Upper lobe of left lung (tissue), 6 donors: ENCODE measurements at places on chromosomes 11 and 22. TPM values are rescaled to one million over a fixed set of nuclear protein-coding genes. Genes with fewer than 3 reads are reported as not detected.

DNA sequence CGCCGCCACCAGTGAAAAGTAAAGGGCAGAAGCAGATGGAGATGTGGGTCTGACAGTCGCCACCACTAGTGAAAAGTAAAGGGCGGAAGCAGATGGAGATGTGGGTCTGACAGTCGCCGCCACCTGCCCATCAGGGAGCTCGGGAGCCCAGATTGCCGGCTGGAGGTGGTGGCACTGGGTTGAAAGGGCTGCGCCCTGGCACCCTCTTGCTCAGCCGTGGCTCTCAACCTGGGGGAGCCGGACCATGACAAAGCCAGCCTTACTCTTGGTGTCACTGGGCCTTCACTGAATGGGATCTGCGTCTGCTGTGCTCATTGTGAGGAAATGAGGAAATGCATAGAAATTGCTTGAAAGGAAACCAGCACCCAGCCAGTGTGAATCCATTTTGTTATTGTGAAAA lies 36.3 kb downstream of the AP2A2 start:
- H3K4me3 ChIP-seq: no peak overlapping the region
- H3K27ac ChIP-seq: no peak overlapping the region
- H3K36me3 ChIP-seq: peaks cover 36% of the 10 kb centered on the region
- H3K27me3 ChIP-seq: no peaks in the 10 kb centered on the region
- no peak for DNase-seq

DNA sequence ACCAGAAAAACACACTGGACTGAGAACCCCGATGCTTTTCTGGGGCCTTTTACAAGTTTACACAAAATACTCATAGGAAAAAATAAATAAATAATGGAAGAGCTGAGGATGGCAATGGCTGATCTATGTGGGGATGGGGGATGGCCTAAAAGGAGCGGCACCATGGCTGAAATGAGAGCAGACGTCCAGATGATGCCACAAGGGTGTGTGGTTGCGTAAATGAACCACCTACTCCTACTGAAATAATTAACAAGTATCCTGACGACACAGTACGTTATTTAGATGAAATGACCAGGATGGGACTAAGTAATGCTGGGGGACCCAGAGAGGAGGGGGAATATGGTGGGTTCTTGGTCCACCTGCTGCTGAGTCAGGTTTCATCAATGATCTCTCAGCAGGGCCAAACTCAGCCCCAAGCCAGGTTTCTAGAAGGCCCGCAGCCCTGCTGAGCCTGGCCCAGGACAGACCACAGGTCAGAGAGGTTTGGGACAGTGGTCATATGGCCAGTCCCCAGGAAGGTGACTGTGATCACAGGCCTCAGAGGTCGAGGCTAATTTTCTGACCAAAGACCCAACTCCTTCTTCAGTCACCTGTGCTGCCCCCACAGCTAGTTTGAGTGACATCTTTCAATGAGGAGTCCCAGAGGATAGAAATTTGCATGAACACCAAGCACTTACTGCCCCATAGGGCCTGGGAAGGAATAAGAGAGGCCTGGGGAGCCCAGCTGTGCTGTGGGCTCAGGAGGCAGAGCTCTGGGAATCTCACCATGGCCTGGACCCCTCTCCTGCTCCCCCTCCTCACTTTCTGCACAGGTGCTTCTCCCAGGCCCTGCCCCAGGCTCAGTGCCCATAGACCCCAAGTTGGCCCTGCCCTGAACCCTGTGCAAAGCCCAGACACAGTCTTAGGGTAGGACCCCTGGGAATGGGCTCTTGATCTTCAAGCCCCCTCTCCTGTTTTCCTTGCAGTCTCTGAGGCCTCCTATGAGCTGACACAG lies 76.3 kb upstream of the IGLL5 start:
- H3K4me1 ChIP-seq: no peaks in the 10 kb centered on the region
- H3K27ac ChIP-seq: no peak overlapping the region
- no peak overlapping the region for H3K4me3 ChIP-seq

DNA sequence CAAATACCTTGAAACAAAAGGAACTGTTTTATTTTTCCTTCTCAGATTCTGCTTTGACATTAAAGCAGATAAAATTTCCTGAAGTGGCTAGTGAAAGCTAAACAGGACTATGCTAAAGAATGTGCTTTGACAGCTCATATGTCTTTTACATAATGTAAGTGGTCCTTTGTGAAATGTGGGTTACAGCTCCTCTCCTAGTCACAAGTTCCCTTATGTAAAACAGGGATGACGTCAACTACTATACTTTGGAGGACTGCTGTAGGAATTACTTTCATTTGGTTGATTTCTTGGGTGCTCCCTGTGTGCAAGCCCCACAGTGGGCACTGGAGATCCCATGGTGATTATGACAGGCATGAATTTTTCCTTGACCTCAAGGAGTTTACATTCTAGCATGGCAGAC lies 216.6 kb upstream of the NARS2 start:
- H3K27me3 ChIP-seq: no peaks in the 10 kb centered on the region
- no peak overlapping the region for H3K27ac ChIP-seq
- no peak for DNase-seq
- peaks cover 14% of the 10 kb centered on the region for H3K4me1 ChIP-seq
- no peak overlapping the region for H3K4me3 ChIP-seq

DNA sequence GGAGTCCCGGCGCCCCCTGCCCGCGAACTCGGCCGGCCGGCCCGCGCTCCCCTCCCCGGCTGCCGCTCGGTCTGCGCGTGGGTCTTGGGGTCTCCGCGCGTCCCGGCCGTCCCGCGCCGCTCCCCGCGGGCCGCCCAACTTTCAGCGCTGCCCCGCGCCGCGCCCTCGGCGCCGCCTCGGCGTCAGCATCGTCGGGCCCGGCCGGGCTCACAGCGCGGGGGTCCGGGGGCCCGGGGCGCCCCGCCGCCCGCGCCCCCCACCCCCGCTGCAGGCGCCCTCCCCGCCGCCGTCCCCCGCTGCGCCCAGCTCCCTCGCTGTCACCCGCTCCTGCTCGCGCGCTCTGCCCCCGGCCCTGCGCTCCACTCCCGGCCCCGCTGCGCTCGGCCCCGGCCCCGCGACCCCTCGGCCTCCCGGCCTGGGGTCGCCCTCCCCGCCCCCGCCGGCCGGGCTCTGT lies at the start of gene KCNJ4:
Gene KCNJ4, minus strand, starts transcription at position 124 of the 454 bp plus-strand sequence. CDS start 27,067 bp downstream, outside the sequence.
- DNase-seq: no peak
- H3K4me3 ChIP-seq: no peak within 1 kb of the TSS
- no peaks in the 10 kb centered on the region for H3K36me3 ChIP-seq

DNA sequence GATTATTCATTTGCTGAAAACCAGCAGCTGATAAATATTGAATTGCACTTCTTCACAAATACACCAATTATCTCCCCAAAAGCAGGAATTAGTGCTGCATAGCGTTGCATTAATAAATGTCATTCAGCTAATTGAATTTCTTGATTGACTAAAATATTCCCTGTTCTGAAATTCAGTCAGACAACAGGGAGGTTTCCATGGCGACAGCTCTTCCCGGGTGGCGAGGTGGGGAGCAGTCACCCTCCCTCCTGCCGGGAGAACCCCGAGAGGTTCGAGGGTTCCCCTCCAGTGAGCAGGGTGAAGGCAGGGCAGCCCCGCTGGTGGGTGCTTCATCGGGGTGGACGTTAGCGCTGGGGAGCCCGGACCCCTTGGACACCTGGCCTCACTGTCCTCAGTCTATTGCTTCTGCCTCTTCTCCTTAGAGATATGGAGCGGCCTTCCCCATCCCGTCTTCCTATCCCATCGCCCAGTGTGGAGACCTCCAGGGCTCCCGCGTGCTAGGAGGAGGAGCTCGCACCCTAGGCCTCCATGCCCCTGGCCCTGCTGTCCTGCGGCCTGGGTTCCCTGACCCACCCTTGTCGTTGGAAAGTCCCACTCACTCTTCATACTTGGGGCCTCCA lies 983.5 kb downstream of the BRD1 start:
- DNase-seq: no peak
- no peak overlapping the region for H3K27ac ChIP-seq
- H3K36me3 ChIP-seq: no peaks in the 10 kb centered on the region
- no peaks in the 10 kb centered on the region for H3K4me1 ChIP-seq

DNA sequence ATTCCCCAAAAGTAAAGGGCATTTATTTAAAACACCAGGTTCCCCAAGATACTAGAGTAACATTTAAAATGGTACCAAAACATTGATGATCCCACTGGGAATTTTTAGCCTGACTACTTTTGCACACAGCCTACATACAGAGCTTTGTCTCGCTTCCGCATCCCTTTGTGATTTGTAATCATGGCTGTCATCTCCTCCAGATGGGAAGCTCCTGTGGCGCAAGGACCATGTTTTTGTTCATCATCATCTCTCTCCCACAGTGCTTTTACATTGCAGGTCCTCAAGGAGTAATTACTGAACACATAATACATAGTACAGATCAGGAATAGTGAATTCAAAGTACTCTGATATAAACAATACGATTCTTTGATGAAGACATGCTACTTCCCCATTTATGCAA lies 231.2 kb upstream of the MTNR1B start:
- H3K4me3 ChIP-seq: no peak overlapping the region
- H3K4me1 ChIP-seq: no peaks in the 10 kb centered on the region
- no peaks in the 10 kb centered on the region for H3K27me3 ChIP-seq
- H3K36me3 ChIP-seq: no peaks in the 10 kb centered on the region
- no peak for DNase-seq

- no peak for DNase-seq
- no peaks in the 10 kb centered on the region for H3K27me3 ChIP-seq
- H3K4me3 ChIP-seq: no peak overlapping the region
- H3K36me3 ChIP-seq: no peaks in the 10 kb centered on the region
- H3K4me1 ChIP-seq: no peaks in the 10 kb centered on the region
Measured at GRCh38 chr11:2089536-2090165, 49.5 kb downstream of the IGF2 start.

- H3K36me3 ChIP-seq: no peaks in the 10 kb centered on the region
- H3K4me3 ChIP-seq: no peak overlapping the region
Measured at GRCh38 chr11:19604679-19605375, 107.8 kb upstream of the NAV2 start.

- H3K4me1 ChIP-seq: no peaks in the 10 kb centered on the region
- H3K27me3 ChIP-seq: no peaks in the 10 kb centered on the region
- H3K36me3 ChIP-seq: peaks cover 11% of the 10 kb centered on the region
- DNase-seq: no peak
- H3K4me3 ChIP-seq: no peak within 1 kb of the TSS
- H3K27ac ChIP-seq: no peak within 1 kb of the TSS
Measured at GRCh38 chr11:74008373-74009229, at the start of gene UCP3. Gene UCP3, minus strand, starts transcription at chr11:74009085. Its CDS starts 2,043 bp downstream, at chr11:74007042.

- peaks cover 39% of the 10 kb centered on the region for H3K36me3 ChIP-seq
- no peaks in the 10 kb centered on the region for H3K27me3 ChIP-seq
- H3K4me3 ChIP-seq: no peak overlapping the region
- no peak for DNase-seq
- H3K4me1 ChIP-seq: peaks cover 2% of the 10 kb centered on the region
Measured at GRCh38 chr11:45935349-45936064, 13.1 kb downstream of the LARGE2 start.

DNA sequence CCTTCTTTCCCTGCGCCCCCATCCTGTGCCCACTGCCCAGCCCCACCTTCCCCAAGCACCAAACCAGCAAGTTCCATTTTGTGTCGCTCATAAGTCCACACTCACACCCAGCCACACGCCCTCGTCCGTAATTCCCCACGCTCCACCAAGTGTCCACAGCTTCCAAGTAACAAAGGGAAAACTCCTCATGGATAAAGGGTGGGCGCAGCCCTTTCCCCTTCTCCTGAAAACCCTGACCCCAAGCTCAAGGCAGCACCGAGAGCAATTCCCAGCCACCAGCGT lies 458 bp downstream of the FXYD6 start:
- H3K4me1 ChIP-seq: peaks cover 49% of the 10 kb centered on the region
- DNase-seq: no peak
- peak overlapping the region; percentile 65 for H3K4me3 ChIP-seq
- peaks cover 16% of the 10 kb centered on the region for H3K27me3 ChIP-seq

DNA sequence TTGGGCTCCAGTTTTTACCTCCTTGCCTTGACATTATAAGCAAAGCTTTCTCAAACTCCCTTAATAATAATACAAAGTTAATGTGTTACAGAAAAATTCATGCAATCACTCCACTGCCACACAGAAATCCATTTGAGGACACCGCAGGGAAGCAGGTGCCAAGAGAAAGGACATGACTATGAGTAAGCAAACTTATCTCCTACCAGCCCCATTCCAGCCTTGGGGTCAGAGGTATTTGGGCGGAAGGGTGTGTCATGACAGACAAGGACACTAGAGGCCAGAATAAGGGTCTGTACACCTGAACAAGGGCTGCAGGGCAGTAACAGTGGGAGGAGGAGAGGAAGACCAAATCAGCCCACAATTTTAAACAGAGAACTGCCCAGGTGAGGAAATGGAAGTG lies 5.9 kb downstream of the GNG3 start:
- no peak overlapping the region for H3K4me3 ChIP-seq
- no peak for DNase-seq
- H3K27me3 ChIP-seq: no peaks in the 10 kb centered on the region
- H3K27ac ChIP-seq: peak overlapping the region; percentile 63
- H3K4me1 ChIP-seq: peaks cover 27% of the 10 kb centered on the region

DNA sequence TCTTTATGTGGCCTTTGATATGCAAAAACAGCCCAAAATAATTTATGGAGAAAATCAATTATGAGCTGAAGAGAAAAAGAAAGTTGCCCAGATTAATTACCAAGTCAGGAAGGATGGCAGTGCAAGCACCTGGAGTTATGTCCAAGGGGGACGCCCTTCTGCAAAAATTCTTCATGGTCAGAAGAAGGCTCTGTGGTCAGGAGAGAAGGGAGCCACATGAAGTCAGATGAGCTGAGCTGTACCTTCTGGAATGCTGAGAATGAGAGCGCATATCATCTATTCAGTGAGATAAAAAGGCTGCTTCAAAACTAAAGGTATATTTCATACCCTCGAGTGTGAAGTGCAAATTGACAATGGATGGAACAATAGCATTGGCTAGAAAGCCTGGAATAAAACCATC lies 607.4 kb downstream of the NTM start:
- no peak for DNase-seq
- H3K4me1 ChIP-seq: no peaks in the 10 kb centered on the region
- H3K27ac ChIP-seq: no peak overlapping the region
- no peak overlapping the region for H3K4me3 ChIP-seq
- H3K27me3 ChIP-seq: no peaks in the 10 kb centered on the region
- H3K36me3 ChIP-seq: no peaks in the 10 kb centered on the region

DNA sequence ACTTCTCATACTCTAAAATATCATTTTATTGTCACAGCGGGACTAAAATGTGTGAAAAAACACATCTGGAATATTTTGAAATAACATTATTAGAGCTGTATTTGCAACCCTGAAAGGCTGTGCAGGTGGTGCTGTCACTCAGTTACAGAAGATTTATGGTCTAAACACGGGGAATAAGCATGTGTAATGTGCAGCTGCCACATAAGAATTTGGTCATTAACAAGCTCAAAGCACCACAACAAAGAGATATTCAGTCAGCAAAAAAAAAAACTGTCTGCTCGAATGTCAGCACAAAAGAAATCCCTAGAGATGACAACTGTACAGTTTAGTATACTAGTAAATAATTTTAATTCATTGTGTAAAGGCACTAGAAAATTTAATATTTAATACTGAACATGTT lies 31.3 kb downstream of the TMEM123 start:
- H3K36me3 ChIP-seq: no peaks in the 10 kb centered on the region
- no peak for DNase-seq
- H3K4me1 ChIP-seq: peaks cover 2% of the 10 kb centered on the region
- H3K4me3 ChIP-seq: no peak overlapping the region
- no peaks in the 10 kb centered on the region for H3K27me3 ChIP-seq
- H3K27ac ChIP-seq: no peak overlapping the region

- H3K4me3 ChIP-seq: no peak overlapping the region
- DNase-seq: peak; percentile 64
- no peaks in the 10 kb centered on the region for H3K4me1 ChIP-seq
- no peak overlapping the region for H3K27ac ChIP-seq
- no peaks in the 10 kb centered on the region for H3K27me3 ChIP-seq
Measured at GRCh38 chr11:76296731-76297542, 84.0 kb downstream of the THAP12 start.

The GPHA2 gene
- total RNA-seq: not detected

The OR52E8 gene
- not detected for total RNA-seq

The PARVG gene
- total RNA-seq: 89.2 TPM

The SERHL2 gene
- 4.9 TPM for total RNA-seq

The DUSP18 gene
- total RNA-seq: 40.9 TPM

The PVALB gene
- 3.3 TPM for total RNA-seq

The GSTT2 gene
- not detected for total RNA-seq

The PKNOX2 gene
- total RNA-seq: 4.9 TPM
